CD4-positive, alpha-beta T cell treated with Interleukin-12 subunit alpha and Interleukin-12 subunit beta, for 1 hour (primary cell): ENCODE measurements at places on chromosomes 2 and 18.
A peak's percentile ranks its signal among the peaks of the same experiment; 100 is the strongest.

DNA sequence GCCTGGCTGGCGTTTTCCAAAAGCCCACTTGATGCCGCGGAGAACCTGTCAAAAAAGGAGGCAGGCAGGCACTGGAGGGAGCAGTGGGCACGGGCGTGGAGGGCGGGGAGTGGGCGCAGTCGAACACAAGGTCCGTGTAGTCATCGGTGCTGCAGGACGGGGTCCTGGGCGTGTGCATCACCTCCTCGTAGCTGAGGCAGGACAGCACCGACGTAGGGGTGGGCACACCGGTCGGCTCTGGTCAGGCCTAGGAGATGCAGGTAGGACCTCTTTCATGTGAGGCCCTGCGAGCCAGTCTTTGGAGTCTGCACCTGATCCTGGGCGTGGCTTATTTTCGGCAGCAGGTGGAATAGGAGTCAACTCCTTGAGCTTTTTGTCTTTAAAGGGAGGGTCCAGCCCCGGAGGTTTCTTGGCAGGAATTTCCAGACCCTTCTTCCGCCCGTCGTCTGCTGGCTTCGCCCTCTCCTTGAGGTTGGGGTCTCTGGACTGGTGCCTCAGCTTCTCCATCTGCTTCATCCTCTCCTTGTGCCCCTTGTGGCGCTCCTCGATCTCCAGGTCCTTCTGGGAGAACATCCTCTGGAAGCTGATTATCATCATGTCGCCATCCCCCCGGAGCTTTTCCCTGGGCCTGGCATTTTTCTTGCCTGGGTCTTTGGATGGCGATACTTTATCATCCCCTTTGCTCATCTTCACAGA, 892.5 kb upstream of the LRRTM1 start:
- DNase-seq = no peak

GRCh38 chr2:17580319-17580715, 39.8 kb downstream of the VSNL1 start:
- DNase-seq = no peak

DNA sequence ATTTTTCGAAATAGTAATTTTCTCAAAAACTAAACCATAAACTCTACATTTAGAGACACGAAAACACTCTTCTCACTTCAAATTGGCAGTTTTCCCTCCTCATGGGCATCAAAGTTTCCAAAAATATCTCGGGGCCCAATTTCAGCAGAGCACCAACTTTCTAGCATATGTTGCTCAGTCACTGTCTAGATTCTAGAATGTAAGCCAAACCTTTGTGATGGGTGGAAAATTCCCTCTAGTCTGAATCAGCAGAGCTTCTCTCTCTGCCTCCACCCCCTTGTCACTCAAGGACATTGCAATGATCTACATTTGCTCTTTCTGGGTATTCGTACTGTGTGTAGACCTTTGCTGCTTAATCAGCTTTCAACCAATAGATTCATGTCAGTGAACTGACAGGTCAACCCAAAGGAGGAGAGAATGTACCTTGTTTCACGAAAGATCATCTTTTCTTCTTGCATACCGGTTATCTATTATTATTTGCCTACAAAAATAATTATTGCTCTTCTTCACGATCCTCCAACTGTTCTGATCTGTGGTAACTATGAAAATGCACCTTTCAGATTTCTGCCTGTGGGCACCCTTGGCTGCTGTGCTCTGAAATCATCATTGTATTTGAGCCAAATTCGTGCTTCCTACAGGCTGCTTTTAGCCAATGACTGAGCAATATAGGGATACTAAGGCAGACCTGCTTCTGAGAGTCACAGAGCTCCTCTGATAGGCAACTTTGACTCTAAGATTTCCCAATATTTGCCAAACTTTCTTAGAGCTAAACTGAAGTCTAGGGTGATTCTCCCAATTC, 38.7 kb upstream of the GLS start:
- no peak for DNase-seq

DNA sequence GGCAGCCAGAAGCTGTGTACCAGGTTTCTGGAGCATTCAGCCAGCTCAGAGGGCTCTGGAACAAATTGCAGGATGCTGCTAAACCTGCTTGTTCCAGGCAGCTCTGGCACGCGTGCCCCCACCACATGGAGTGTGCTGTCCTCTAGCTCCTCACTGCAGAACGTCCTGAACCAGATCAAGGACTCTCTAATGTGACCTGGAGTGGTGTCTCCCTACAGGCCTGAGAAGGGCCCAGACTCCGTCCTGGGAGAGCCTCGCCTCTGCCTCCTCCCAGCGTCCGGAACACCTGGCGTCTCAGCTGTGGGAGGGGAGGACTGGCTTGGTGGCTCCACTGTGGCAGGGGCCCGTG, 115.6 kb upstream of the GPC1 start:
- DNase-seq = no peak

GRCh38 chr2:220157312-220157711, 529.9 kb downstream of the SLC4A3 start:
- DNase-seq = no peak

GRCh38 chr2:220432645-220433044, 805.2 kb downstream of the SLC4A3 start:
- no peak for DNase-seq

DNA sequence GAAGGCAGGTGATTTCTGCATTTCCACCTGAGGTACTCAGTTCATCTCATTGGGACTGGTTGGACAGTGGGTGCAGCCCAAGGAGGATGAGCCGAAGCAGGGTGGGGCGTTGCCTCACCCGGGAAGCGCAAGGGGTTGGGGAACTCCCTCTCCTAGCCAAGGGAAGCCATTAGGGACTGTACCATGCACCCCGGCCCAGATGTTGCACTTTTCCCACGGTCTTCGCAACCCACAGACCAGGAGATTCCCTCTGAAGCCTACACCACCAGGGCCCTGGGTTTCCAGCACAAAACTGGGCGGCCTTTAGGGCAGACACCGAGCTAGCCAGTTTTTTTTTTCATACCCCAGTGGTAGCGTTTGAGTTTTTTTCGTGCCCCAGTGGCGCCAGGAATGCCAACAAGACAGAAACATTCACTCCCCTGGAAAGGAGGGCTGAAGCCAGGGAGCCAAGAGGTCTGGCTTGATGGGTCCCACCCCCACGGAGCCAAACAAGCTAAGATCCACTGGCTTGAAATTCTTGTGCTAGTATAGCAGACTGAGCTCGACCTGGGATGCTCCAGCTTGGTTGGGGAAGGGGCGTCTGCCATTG, 75.9 kb upstream of the RANBP2 start:
- DNase-seq = no peak

DNA sequence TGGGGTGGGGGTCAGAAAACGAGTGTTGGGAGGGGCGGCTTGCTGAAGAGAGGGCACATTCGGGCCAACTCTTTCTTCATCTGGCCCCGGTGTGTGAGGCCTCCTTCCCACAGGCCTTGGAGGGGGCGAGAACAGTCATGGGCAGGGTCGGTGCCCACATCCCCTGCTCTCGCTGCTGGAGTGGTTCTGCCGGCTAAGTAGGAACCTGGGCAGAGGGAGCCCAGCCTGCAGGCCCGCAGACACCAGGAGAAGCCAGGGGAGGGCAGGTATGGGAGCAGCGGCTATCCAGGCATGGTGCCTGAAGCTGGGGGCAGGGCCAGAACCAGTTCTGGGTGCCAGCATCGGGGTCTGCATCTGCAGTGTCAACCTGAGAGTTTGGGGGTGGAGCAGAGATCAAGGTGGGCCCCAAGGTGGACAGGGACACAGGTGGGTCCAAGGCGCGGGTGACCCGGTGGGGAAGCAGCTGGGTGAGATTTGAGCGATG, 46.6 kb upstream of the HPCAL1 start:
- DNase-seq = no peak

GRCh38 chr2:95298486-95299111, 1.5 kb downstream of the KCNIP3 start:
- DNase-seq = no peak

DNA sequence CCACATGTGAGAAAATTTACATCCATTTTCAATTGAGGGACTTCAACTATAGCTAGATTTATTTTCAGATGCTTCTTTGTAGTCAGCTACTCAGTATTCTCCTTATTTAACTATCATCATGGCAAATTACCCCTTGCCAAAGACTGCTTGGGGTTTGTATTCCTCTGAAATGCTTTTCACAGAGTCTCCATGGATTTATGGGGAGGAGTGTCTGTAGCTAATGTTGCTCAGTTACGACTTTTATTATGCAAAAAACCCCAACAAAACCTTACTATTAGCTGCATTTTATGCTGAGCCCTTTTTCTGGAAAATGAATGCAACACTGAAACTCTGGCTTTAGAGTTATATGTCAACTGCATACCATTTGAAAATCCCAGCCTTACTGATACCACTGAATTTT, 78.6 kb downstream of the RFTN2 start:
- no peak for DNase-seq

DNA sequence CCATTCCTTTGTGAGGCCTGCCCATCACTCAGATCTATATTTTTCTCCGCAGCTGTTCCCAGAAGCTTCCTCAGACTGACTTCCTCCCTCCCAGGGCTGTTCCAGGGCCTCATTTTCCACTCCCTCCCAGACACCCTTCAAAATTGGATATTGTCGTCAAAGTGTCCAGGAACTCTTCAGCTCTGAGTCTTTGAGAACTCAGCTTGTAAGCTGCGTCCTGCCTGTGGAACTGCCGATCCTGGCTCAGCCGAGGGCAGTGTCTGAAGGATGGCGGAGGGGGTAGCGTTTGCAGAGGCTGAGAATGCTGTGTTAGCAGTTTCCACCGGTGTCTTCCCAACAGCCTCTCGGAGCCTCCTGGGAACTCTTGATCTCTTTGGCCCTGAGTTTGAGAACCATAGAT, 27.1 kb downstream of the NCK2 start:
- DNase-seq = no peak

DNA sequence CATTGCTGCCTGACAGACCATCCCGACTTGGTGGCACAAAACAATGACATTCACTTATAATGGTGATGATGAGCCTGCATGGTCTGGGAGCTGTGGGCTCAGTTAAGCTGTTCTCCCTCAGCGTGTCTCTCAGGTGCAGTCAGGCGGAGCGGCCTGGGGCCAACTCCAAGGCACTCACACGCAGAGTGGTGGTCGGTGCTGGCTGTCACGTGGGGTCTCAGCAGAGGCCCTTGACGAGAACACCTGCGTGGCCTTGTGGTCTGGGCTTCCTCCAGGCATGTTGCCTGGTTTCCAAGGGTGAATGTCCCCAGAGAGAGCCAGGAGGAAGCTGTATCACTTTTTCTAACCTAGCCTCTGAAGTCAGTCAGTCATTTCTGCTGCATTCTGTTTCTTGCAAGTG, 29.8 kb downstream of the ARMC9 start:
- DNase-seq = no peak

- no peak for DNase-seq
Observed at GRCh38 chr2:20526160-20526559, 79.3 kb downstream of the RHOB start.

- DNase-seq = no peak
Observed at GRCh38 chr2:216375286-216375685, 3.0 kb upstream of the MARCHF4 start.

GRCh38 chr2:189409131-189409530, 32.1 kb upstream of the WDR75 start:
- no peak for DNase-seq

DNA sequence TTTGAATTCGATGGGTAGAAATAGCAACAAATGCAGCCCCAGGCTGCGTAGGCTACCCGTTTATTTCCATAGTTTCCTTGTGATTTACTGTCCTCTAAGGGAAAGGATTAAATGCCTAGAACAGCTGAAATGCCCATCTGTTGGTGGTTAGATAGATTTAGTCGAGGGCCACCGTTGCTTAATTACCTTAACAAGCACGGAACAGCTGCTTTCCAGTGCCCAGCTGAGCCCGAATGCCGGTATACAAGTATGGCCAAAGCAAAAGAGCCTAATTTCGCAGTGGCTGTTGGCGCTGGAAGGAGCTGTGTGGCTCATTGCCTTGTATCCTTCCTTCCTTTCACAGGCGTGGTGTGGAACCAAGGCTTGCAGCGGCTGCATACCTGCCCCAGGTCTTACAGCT, 109.1 kb downstream of the CABLES1 start:
- DNase-seq = no peak

GRCh38 chr2:237432484-237433092, 18.6 kb upstream of the COL6A3 start:
- DNase-seq = peak; percentile 68

GRCh38 chr2:75424936-75425619, 135.7 kb downstream of the EVA1A start:
- no peak for DNase-seq

- no peak for DNase-seq
Observed at GRCh38 chr2:239266779-239267287, 134.0 kb downstream of the HDAC4 start.

DNA sequence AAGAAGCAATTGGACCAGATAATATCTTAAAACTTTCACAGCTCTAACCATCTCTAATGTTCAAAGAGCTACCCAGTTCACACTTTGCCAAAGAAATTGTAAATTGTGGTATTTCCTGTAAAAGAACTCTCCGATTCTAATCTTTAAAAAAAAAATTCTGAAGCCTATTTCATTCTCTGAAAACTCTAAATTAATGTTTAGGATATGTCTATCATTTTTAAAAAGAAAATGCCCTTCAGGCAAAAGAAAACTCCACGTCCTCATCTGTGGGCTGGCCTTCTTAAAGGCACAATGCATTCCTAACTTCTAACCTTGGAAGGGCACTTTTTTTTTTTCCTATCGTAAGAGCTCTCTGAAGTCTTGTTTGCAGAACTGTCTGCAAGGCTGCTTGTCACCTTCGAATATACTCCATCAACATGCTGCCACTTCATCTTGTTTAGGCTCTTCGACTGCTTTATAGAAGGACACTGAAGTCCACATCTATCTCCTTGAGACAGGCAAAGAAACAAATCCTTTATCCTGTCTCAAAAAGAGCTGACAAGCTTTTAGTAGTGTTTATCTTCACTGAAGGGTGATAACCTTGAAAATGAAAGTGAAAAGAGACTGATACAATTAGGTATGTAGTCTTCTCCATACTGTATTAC, 124.3 kb upstream of the SLC39A10 start:
- peak; percentile 56 for DNase-seq

DNA sequence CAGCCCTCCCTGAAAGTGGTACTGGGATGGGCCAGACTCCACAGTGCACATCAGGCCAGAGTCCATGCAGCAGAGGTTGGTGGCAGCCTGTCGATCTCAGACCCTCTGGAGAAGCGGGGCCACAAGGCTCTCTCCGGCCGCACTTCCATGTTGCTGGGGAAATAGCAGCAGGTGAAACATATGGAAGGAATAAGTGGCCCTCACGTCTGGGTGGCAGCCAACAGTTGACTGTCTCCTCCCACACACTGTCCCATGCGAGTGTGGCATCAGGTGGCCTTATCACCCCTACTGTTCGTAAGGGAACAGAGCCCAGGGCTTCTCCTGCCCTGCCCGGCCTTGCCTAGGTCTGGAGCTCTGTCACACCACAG, 58.1 kb upstream of the FOSL2 start:
- DNase-seq = no peak

DNA sequence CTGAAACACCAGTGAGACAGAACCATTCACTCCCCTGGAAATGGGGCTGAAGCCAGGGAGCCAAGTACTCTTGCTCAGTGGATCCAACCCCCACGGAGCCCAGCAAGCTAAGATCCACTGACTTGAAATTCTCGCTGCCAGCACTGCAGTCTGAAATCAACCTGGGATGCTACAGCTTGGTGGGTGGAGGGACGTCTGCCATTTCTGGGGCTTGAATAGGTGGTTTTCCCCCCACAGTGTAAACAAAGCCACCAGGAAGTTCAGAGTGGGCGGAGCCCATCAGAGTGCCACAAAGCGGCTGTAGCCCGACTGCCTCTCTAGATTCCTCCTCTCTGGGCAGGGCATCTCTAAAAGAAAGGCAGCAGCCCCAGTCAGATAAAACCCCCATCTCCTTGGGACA, 292.8 kb downstream of the LNPK start:
- no peak for DNase-seq
